Uterine smooth muscle cell (primary cell): ENCODE measurements at places on chromosomes 5 and 9. TPM values are rescaled to one million over a fixed set of nuclear protein-coding genes. Genes with fewer than 3 reads are reported as not detected.

SLC34A3 gene
- not detected in 2 replicates for total RNA-seq

CD72 gene
- 0.87 and 1.2 TPM in 2 replicates for total RNA-seq

FRRS1L gene
- 0.22 and 2.5 TPM in 2 replicates for total RNA-seq

HNRNPH1 gene
- 519 and 777 TPM in 2 replicates for total RNA-seq

SLC6A3 gene
- total RNA-seq: not detected in 2 replicates

IRX2 gene
- under 0.01 and 0.11 TPM in 2 replicates for total RNA-seq
